T1000 (cell line): ENCODE measurements at places on chromosomes 1 and 21.
A peak's percentile ranks its signal among the peaks of the same experiment; 100 is the strongest.

- no peak for DNase-seq
Observed at GRCh38 chr21:21963911-21964310, 965.7 kb downstream of the NCAM2 start.

- peak; percentile 56 for DNase-seq
Observed at GRCh38 chr1:220880726-220881506, 1.7 kb downstream of the HLX start.

DNA sequence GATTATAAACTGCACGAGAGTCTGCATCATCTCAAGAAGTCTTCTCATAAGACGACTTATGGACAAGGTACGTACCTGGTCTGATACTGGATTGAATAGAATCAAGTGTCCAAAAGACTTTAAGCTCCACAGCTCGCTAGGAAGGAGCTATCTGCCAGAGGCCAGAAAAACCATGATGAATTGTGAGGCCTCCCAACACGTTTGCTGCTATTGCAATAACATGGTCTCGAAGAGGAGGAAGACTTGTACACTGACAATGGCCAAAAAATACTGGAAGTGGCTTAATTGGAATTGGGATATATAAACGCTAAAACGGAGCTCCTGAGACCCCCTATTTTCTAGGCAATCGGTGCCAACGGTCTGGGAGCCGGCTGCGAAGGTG, 534 bp downstream of the DNAJC28 start:
- no peak for DNase-seq

GRCh38 chr1:170675865-170676264, 11.9 kb downstream of the PRRX1 start:
- no peak for DNase-seq

DNA sequence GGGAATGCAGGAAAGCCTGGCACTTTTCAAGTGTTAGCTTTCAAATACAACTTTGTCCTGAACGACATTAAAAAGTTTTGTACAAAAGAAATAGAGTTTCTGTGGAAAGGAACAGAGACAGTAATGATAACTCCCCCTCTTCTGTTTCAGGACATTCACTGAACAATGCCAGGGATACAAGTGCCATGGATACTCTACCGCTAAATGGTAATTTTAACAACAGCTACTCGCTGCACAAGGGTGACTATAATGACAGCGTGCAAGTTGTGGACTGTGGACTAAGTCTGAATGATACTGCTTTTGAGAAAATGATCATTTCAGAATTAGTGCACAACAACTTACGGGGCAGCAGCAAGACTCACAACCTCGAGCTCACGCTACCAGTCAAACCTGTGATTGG, 189.5 kb downstream of the ADGRL2 start:
- no peak for DNase-seq

GRCh38 chr1:178407655-178408054, 89.1 kb downstream of the CLEC20A start:
- no peak for DNase-seq

DNA sequence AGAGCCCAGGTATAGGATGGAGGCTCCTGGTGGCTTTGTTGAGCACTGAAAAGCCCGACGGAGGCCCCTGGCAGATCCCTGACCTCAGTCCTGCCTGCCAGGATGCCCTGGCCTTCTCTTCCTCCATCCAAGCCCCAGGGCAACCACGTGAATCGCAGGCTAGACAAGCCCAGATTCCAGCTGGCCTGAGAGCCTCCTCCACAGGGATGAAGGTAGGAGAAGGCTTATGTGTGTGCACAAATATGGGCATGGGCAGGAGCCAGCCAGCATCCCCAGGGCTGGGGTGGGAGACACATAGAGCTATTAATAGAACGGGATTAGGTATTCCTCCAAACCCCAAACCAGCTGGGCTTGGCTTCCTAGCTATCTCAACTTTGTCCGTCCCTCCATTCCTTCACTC, 4.0 kb upstream of the EXTL1 start:
- no peak for DNase-seq

GRCh38 chr1:116950517-116951199, 40.9 kb downstream of the PTGFRN start:
- no peak for DNase-seq

DNA sequence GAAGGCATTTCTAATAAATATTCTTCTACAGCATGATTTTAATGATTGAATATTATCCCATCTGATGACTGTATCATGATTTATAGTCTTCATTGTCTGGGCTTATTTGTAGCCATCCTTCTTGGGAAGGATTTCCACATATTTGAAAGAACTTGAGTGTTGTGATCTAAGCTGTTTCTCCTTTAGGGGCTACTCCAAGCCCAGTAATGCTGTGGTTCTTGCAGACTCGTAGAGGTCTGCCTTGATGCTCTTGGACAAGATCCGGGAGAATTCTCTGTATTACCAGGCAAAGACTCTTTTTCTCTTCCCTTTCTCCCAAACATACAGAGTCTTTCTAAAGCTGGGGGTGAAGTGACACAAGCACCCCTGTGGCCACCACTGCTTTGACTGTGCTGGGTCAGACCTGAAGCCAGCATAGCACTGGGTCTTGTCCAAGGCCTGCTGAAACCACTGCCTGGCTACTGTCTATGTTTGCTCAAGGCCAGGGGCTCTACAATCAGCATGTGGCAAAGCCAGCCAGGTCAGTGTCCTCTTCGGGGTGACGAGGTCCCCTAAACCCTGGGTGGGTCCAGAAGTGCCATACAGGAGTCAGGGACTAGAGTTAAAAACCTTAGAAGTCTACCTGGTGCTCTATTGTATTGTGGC, 107.4 kb downstream of the GIPC2 start:
- no peak for DNase-seq

DNA sequence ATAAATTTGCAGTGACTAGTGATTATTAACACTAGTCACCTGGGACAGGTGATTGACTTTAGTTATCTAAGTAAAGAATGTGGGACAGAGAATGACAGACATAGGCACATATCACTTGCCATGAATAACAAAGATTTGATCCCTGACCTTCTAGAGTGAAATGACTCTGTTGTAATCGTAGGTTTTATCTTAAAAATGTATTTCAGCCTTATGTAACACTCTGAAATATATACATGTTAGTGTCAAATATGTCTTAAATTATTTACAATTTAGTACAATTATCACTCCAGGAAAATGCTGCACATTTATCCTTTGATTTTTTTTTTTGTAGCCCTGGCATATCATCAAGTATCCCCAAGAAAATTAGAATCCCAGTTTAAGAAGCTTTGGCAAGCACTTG, 186.4 kb upstream of the PTGFR start:
- no peak for DNase-seq

DNA sequence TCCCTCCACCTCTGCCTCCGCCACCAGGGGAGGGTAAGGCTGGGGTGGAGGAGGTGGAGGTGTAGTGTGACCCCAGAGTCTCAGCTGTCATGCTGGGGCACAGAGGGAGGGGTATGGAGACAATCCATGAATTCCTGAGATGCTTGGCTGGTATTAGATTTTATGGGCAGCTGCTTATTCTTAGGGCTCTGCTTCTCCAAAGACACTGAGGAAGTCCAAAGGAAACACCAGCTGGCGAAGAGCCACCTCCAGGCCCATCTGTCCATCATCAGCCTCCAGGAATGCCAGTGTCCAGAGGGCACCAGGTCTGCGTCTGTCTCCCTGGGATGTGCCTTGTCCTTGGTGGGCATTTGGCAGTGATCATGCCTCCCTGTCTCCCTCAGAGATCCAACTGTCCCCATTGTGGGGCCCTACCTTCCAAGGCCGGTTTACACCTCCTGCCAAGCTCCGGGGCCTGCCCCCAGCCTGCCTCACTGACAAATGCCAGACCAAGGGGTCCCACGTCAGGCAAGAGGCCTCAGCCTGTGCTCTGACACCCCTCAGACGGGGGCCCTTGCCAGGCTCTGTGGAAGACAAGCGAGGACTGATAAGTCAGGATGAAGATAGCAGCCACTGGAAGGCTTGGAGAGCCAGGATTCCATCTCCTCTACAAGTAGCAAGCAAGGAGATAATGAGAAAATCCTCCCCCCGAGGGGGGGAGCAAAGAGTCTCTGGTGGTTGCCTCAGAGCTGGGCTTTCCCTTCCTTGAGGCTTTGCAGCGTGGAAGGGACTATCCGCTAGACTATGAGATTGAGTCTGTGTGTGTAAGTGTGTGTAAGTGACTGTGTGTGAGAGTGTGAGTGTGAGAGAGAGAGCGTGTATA, 1.6 kb downstream of the TNNI1 start:
- no peak for DNase-seq
